ENCODE measurements at places on chromosomes 5 and 9.
A peak's percentile ranks its signal among the peaks of the same experiment; 100 is the strongest.

- DNase-seq: no peak
Observed at GRCh38 chr9:78707080-78707479, 410.2 kb downstream of the PSAT1 start.

DNA sequence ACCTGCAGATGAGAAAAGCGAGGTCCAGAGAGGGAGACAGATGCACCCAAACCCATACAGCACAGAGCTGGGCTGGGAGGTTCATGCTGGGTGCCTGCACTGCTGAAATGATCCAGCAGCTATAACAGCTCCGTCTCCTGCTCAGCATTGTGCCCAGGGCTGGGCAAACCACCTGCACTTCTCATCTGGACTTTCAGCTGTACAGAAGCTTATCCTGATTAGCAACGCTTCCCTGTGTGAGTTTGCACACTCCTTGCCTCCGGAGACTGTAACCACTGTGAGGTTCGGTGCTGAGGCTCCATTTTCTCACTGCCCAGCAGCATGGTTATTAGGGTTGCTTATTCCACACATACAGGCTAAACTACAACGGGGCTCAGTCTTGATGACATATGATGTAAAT, 326.1 kb downstream of the ASTN2 start:
- DNase-seq: no peak

DNA sequence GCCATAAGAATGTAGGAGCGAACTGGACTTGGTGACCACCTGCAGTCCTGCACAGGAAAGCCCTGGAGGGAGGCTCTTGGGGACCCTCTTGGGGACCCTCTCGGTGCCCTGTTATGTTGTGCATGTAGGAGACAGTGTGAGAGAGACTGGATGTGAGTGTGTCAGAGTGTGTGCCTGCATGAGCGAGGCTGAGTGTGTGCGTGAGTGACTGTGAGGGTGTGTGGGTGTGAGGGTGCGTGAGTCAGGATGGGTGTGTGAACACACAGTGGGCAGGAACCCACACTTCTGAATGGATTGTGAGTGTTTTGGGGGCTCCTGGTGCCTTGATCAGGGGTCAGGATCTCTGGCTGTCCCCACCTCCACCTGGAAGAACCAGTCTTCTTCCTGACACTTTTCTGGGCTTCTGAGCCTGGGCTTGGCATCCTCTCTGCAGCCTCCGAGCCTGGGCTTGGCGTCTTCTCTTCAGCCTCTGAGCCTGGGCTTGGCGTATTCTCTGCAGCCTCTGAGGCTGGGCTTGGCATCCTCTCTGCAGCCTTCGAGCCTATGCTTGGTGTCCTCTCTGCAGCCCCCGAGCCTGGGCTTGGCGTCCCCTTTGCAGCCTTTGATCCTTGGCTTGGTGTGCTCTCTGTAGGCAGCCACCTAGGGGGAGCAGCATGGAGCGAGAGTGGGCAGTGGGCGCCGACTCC, 25.6 kb upstream of the ANKRD33B start:
- no peak for DNase-seq

GRCh38 chr9:9002826-9003583, 1203.4 kb upstream of the DMAC1 start:
- DNase-seq: peak; percentile 14

- DNase-seq: no peak
Observed at GRCh38 chr9:89465001-89465451, 32.9 kb downstream of the SEMA4D start.

DNA sequence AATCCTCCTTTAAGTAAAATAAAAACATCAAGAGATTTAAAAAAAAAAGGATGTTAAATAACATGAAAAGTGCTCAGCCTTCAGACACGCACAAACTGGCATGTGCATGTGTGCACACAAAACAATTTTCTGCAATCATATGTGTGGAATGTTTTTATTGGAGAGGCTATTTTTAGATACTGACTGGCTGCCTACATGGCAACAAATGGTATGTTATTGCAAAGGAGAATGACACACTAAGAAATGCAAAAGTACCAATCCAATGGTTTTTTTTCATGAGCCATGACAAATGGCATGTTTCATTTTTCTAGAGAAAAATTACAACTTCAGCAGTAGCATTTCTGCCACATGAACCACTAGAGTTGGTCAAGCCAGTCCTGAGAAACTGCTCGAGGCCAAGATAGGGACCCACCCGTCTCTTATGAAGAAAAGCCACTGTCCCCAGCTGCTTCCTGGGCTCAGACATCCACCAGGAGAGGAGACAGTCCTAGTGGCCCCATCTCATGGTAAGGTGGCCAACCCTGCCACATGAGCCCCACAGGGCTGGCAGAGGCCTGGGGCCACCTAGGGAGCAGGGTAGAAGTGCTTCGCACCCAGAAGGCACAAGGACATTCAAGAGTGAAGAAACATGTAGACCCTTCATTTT, 116.4 kb downstream of the MYO10 start:
- no peak for DNase-seq

- DNase-seq: no peak
Observed at GRCh38 chr9:104927216-104927911, 591 bp downstream of the ABCA1 start.

GRCh38 chr5:34538026-34538672, 118.0 kb upstream of the RAI14 start:
- no peak for DNase-seq
